ENCODE measurements at places on chromosomes 7 and 10. TPM values are rescaled to one million over a fixed set of nuclear protein-coding genes. Genes with fewer than 3 reads are reported as not detected.
A peak's percentile ranks its signal among the peaks of the same experiment; 100 is the strongest.

GRCh38 chr7:39413636-39414223 is 152.5 kb upstream of the YAE1 start:
- no peak for DNase-seq

DNA sequence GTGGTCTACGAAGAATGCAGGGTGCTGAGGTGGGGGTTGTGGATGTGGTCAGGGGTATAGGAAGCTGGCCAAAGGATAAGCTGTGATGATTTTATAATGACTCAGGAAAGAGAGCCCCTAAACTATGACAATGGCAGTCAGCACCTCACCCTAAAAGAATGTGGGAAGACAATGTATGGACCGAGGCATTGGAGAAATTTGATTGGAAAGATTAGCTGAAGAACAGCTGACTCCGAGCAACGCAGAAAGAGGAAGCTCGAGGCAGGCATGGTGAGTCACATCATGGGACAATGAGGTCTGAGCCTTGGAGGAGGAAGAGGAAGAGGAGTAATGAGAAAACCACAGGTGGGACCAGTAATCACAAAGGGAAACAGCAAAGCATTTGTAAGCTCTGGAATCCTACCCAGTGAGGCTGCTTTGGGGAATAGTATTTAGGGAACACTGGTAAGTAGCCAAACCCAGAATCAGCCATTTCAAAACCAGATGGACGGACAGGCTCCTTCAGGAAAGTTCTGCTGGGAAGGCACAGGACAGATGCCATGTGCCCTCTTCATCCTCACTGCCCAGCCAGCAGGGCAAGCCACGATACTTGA is 295.4 kb downstream of the PRPF18 start:
- DNase-seq, result no peak

DNA sequence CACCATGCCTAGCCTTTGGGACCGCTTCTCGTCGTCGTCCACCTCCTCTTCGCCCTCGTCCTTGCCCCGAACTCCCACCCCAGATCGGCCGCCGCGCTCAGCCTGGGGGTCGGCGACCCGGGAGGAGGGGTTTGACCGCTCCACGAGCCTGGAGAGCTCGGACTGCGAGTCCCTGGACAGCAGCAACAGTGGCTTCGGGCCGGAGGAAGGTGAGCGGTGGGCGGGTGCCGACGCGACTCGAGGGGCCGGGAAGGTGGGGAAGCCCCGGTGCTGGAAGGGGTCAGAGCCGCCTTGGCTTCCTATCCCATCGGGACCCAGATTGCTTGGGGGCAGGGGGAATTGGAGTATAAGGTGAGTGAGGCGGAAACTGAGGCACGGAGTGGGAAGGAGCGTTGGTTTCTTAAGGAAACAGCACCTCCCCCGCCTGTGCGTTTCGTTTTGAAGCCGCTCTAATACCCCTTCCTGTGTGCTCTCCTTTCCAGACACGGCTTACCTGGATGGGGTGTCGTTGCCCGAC is 547 bp downstream of the DDIT4 start:
- DNase-seq, result peak; percentile 59

DNA sequence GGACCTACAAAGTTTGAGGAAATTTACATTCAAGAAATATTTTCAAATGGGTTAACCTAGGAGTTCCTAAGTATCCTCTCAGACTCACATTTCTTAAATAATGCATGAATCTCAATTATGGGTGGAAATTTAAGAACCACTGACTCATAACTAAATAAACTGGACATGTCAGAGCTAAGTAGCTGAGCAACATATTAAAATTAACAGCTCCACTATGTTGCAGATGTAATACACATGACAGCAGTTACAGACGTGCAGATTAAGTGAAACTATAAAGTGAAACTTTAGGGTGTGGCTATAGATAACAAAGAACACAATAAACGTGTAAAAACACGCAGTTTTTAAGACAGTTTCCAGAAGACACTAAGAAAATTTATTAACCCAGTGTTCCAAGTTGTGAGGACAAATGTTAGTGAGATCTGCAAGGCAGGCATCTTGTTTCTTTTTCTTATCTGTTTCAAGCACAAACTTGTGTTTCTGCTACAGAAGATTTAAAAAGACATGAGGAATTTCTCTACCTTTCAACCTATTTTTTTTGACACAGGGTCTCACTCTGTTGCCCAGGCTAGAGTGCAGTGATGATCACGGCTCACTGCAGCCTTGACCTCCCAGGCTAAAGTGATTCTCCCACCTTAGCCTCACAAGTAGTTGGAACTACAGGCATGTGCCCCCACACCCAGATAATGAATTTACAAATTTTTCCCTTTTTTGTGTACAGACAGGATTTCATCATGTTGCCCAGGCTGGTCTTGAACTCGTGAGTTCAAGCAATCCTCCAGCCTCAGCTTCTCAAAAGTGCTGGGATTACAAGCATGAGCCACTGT is 25.3 kb downstream of the DNMBP start:
- DNase-seq, result no peak

- DNase-seq, result no peak
Observed at GRCh38 chr10:122426829-122427228, 27.6 kb upstream of the ARMS2 start.

The AIFM2 gene
- total RNA-seq, result 8.2 TPM

The CCZ1 gene
- total RNA-seq, result 107 TPM

The MCU gene
- total RNA-seq, result 17.1 TPM

The UCMA gene
- not detected for total RNA-seq

Data from activated CD8-positive, alpha-beta T cell treated with anti-CD3 and anti-CD28 coated beads for 36 hours (primary cell).